ENCODE measurements at places on chromosomes 6 and 20. TPM values are rescaled to one million over a fixed set of nuclear protein-coding genes. Genes with fewer than 3 reads are reported as not detected.

DNA sequence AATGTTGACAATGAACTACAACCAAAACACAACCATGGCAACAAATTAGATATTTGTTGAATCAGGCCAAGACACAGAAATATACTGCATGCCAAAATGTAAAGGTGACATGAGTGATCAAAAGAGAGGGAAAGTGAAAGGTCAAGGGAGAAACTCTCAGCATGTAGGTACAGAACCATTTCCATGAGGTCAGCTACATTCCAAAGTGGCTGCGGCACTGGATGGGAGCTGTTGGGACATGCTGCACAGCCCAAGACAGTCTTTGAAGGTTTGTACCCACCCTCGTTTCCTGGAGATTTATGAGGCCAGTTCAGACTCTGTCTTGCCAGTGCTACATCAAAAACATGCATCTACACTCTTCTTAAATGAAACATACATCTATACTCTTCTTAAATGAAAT, 579.9 kb downstream of the BMP2 start:
- DNase-seq = no peak

- DNase-seq = no peak
Observed at GRCh38 chr6:3061501-3061941, 6.8 kb upstream of the RIPK1 start.

- no peak for DNase-seq
Observed at GRCh38 chr6:118903138-118903537, 9.2 kb downstream of the ASF1A start.

DNA sequence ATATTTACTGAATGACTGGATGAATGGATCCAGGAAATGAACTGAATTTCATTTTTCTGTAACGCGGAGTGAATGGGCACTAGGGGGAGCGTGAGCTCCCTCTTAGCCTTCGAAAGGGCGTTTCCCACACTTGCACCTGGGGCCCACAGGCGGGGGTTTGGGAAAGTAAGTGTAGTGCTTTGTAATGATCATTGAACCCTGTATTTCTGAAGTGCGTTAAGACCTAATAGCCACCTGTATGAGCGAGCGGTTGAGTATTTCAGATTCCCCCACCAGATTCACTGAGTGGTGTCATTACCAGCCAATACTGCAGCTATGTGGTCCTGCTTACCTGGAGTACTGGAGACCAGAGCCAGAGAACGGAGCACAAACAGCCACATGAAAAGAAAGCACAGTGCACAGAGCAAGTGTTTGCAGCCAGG, 10.5 kb downstream of the SYTL3 start:
- peak; percentile 52 for DNase-seq

GRCh38 chr6:124679387-124679786, 282.9 kb upstream of the RNF217 start:
- DNase-seq = no peak

BNIP5 gene
- not detected for total RNA-seq

ERVFRD-1 gene
- not detected for total RNA-seq

RAB44 gene
- 0.11 TPM for total RNA-seq
